ENCODE measurements at places on chromosomes 13 and 19.

GRCh38 chr19:335072-335471 lies 9.5 kb downstream of the MIER2 start:
- no peak for DNase-seq

GRCh38 chr19:13734751-13735150 lies 29.6 kb upstream of the MRI1 start:
- DNase-seq = no peak

- DNase-seq = no peak
Measured at GRCh38 chr13:44726778-44727177, 150.6 kb upstream of the TSC22D1 start.

DNA sequence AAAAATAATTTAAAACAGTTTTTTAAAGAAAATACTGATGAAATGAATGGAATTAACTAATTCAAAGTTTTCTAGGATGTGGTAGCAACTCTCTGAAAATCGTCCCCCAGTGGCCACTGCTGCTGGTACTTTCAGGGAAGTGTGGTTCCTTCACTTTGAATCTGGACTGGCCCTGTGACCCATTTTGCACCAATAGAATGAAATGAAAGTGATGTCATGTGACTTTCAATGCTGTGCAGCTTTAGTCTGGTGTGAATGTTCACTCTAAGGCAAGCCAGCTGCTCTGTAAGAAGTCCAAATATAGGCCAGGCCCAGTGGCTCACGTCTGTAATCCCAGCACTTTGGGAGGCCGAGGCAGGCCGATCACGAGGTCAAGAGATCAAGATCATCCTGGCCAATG lies 26.4 kb upstream of the HNRNPA1L2 start:
- DNase-seq = no peak

DNA sequence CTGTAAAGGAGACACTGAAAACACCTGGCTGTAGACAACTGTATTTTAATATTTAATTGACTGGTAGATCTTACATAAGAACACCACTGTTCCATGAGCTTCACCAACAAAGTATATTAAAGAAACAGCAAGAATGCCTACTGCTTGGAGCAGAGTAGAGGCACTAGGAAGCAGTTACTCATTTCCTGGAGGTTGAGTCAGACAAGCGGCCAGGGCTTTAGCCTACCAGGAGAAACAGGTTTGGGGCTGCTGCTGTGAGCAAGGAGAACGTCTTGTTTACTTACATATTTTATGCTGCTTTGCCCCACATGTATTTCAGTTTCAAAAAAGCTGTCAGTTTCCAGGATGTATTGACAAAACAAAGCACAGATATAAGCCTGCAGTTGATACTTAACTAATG lies 33.4 kb downstream of the ALG5 start:
- no peak for DNase-seq

DNA sequence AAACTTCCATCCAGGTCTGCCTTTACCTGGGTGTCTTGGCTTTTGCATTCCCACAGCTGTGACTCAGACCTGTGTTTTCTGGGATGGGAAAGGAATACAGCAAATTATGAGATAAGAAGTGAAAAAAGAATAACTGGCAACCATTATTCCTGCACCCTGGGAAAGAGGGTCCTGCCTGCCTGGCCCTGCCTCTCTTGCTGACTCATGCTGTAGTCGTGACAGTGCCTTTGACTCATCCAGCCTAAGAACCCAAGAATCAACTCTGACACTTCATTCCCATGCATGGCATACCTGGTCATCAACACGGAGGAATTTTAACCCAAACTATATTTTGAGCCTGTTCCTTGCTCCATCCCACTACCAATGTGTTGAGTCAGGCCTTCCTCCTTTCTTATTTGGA lies 185.4 kb upstream of the SERP2 start:
- no peak for DNase-seq

GRCh38 chr19:13102666-13103580 lies at the start of gene LYL1:
Gene LYL1 (minus strand): TSS chr19:13102858. CDS start chr19:13101171, 1,687 bp downstream.
- no peak for DNase-seq

DNA sequence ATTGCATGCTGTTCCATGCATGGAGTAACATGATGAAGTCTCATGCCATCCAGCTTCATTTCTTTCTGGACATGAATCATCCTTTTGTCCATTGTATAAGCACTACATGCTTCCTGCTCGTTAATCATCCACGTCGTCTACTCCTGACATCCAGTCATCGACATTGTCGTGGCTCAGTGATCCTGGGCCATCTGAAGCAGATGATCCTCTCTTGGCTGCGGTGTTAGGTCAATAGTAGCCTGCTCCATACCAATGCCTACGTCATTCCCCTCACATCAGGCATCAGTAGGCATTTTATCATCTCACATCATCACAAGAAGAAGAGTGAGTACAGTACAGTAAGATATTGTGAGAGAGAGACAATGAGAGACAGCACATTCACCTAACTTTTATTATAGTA lies 7.9 kb upstream of the MYO16 start:
- no peak for DNase-seq

- DNase-seq = no peak
Measured at GRCh38 chr19:53541971-53542370, 4.0 kb downstream of the ZNF331 start.

DNA sequence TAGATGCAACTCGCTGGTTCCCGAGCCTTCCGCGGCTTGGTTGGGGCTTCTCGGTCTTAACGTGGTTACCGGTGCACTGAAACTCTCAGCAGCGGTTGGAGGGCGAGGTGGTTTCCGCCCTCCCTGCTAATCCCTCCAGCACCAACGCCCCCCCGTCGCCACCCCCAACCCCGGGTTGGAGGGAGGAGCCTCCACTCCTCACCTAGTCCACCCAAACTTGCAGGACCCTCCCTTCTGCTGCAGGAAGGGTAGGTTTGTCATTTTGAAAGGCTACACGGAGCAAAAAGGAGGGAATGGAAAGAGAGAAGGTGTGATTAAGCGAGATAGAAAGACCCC lies 465.0 kb downstream of the ITGBL1 start:
- DNase-seq = no peak

- peak; percentile 59 for DNase-seq
Measured at GRCh38 chr19:54172471-54173358, at the start of gene TMC4. Gene TMC4 (minus strand): TSS chr19:54173160. CDS start chr19:54173117, 43 bp downstream.

- DNase-seq = no peak
Measured at GRCh38 chr13:110245416-110245899, 61.5 kb downstream of the COL4A1 start.

DNA sequence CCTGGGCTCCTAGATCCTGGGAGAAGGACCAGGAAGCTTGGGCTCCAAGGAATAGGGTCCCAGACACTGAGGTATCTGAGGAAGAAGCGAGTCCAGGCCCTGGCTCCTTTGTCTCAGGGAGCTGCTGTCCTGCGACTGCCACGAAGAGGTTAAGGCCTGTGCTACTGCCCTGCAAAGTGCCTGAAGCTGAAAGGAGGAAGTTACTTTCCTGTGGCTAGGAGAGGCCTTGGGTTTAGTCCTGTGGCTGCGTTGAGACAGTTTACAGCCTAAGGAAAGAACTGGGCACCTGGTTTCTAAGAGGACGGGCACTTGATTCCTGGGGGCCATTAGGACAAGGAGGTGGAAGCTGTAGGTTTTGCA lies 2.8 kb downstream of the MYADM start:
- DNase-seq = no peak

- no peak for DNase-seq
Measured at GRCh38 chr13:31081316-31081715, 80.4 kb downstream of the HSPH1 start.

DNA sequence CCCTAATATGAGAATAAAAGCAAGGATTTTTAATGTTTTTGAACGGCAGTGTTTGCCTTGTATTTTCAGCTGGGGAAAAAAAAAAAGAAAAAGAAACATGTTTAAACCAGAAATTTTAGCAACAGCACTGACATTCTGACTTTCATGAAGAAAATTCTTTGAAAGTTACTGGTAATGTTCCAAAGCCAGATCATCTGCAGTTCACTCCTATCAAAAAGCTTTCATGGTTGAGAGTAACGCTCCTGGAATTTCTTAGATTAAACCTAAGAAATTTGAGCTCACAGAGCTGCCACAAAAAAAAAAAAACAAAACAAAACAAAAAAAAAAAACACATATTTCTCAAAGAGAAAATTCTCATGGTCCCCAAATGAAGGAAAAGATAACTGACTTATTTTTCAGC lies 1106.7 kb downstream of the EFNB2 start:
- no peak for DNase-seq

DNA sequence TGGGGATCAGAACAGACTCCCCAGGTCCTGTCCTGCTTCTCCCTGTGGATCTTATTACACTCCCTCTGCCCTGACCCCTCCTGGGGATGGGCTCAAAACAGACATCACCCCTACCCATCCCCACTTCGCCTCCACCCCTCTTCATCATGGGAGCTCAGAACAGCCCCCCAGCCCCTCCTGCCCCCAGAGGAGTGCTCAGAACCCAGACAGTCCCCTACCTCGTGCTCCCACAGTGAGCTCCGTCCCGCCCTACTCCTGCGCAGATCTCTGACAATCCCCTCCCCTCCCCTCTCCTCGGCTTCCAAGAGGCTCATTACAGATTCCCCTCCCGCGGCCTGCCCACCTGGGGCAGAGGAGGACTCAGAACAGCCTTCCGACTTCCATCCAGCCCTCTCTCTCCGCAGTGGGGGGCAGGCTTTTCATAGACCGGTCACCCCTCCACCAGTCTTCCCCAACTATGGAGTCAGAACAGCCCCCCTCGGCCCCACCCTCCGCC lies 6.1 kb downstream of the NXNL1 start:
- no peak for DNase-seq

DNA sequence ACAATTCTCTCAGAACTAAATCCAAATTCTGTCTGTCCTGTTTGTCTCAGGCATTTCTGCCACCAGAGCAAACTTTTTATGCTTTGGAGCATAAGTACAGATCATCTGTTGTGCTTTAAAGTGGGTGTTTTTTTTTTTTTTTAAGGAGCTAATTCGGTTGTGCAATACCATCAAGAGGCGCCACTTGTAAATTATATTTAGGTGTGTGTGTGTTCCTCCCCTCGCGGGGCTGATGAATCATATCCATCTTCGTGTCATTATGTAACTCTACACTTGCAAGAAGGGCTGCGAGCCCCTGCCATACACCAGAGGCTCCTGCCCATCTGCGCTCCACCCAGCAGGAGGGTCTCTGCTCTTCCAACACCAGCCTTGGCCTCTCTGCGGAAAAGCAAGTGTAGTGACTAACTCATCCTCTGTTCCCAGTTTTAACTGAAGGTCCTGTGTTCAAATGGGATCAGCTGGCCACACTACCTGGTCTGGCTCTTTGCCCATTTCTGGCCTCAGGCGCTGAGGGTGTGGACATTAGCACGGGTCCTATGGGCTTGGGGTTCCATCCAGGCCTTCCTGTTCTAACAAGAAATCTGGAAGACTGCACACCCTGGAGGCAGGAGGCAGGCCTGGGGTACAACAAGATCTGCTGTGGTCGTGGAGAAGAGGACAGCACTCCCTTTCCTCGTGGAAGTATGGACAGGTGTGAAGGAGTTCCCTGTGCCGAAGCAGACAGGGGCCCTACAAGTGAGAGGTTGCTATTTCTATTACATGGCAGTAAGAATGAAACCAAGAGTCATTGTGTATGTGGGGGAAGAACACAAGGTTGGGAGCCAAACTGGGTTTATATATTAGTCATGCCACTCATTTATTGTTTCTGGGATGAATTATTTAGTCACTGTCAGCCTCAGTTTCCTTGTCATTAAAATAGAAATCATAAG lies 96.1 kb upstream of the MBNL2 start:
- no peak for DNase-seq

- no peak for DNase-seq
Measured at GRCh38 chr19:35249146-35249847, 495 bp downstream of the LSR start.

DNA sequence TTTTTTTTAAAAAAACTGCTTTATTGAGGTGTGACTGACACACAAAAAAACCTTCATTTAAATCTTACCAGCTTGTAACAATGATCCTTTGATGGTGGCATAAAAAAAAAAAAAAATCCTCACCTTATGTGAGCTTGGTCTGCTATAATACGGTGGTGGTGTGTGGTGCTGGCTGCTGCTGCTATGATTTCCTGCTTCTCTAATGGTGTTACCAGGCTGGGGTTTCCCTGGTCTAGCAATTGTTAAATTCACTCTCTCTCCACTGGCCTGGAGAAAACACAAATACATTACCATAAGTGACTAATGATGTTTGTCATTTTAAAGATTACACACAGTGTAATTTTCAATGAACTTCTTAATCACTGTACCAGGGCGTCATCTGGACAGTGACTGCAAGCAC lies 60.6 kb downstream of the LNX2 start:
- DNase-seq = no peak

DNA sequence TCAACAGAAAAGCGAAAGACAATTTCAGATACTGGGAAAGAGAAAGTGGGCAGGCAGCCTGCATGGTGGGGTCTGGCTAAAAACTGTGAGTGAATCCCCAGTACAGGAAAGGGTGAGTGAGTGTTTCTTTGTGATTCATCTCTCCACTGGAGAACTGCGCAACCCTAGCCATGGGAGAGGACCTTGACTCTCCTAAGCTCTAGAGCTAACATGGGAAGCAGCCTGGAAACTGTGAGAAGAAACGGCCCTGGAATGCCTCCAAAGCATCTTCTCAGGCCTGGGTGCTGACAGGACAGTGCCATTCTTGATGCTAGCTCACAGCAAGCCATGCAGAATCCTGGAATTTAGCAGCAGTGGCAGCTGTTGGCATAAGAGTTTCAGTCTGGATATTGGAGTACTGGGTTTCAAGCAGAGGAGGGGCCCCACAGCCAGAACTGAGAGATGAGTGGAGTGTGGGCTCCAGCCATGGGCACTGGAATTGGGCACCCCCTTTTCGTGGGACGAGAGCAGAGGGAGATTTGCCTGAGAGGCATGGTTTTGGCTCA lies 18.7 kb upstream of the SLAIN1 start:
- no peak for DNase-seq

DNA sequence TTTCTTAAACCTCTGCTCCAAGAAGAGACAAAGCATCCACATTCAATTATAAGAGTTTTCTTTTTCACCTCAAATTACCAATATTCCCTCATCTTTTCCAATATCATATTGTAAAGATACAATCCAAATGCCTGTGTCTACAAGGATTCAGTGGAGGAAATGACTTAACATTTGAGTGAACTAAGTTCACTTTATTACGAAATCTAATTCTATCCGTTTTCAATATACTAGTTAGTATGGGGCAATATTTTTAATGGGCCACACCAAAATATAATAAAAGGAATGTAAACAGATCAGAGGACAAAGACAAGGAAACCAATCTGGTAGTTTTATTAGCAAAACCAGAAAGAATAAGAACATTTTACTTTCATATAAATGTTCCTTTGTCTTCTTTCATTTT lies 136.0 kb downstream of the DCLK1 start:
- no peak for DNase-seq

DNA sequence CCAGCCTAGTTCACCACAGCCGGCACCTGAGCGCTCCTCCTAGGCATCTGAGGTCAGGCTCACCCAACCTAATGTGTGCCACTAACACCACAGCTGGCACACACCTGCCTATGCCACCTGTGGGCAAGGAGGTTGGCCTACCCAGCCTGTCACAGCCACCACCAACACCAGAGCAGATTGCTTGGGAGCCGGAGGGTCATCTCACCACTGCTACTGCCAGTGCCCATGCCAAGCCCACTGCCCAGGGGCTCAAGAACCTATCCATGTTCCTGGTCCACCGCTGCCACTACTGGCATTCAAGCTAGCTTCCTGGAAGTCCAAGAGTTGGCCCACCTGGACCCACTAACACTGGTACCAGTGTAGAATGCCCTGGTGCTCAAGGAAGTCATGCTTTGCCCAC lies 42.5 kb downstream of the F2RL3 start:
- DNase-seq = no peak

Data from NCI-H2029 treated with DMSO at 0.1 percent for 48 hours (cell line).